Activated CD8-positive, alpha-beta T cell treated with anti-CD3 and anti-CD28 coated beads for 36 hours (primary cell): ENCODE measurements at places on chromosomes 3 and 15. TPM values are rescaled to one million over a fixed set of nuclear protein-coding genes. Genes with fewer than 3 reads are reported as not detected.

DNA sequence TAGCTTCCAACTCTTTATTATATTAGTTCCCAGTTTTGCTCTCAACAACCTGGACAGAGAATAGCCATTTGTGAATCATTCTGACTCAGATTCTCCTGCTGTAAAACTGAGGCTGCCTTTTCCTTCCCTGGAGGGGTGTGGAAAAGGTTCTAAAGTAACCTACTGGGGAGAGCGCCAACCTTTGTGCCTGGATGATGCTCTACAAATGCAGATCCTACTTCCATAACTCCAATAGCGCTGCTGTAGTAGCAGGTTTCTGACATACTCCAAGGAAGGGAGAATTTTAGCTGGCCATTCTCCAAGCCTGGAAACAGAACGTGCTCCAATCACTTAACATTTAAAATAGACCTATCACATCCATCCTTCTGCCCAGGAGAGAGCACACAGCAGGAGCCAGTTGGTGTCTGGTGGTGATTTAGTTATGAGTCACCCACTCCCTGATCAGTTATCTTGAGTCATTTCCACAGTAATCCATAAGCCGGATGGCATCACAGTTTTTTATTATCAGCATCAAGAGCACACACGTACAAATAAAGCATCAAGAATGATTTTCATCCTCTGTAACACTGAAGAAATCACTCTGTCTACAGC, 38.3 kb downstream of the MYH15 start:
- no peaks in the 10 kb centered on the region for H3K27me3 ChIP-seq
- no peak for DNase-seq
- H3K4me3 ChIP-seq: no peak overlapping the region
- no peak overlapping the region for H3K27ac ChIP-seq
- H3K36me3 ChIP-seq: no peaks in the 10 kb centered on the region
- H3K4me1 ChIP-seq: no peaks in the 10 kb centered on the region

DNA sequence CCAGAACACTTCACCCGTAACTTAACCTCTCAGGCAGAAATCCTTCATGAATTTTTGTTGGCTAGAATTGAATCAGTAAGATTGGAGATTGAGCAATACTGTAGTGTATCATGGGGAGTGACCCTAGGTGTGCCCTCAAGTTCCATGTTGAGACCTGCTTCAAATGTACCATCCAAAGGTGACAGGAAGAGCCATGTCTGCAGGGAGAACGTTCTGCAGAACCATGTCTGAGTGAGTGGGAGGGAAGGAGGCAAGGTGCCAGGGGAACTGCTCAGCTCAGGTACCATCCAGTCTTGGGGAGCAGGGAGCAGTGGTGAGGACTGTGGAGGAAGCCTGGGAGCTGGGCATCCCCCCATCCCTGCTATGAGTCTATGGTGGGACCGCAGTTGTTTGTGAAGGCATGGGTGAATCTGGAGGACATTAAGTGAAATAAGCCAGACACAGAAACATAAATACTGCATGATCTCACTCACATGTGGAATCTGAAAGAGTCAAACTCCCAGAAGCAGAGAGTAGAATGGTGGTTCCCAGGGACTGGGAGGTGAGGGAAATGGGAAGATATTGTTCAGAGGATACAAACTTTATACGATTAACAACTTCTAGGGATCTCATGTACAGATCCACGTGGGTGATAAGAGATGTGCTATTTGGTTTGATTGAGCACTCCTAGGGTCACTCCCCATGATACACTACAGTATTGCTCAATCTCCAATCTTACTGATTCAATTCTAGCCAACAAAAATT, 23.3 kb downstream of the CFAP161 start:
- peaks cover 19% of the 10 kb centered on the region for H3K4me1 ChIP-seq
- no peak overlapping the region for H3K27ac ChIP-seq
- H3K36me3 ChIP-seq: no peaks in the 10 kb centered on the region

DNA sequence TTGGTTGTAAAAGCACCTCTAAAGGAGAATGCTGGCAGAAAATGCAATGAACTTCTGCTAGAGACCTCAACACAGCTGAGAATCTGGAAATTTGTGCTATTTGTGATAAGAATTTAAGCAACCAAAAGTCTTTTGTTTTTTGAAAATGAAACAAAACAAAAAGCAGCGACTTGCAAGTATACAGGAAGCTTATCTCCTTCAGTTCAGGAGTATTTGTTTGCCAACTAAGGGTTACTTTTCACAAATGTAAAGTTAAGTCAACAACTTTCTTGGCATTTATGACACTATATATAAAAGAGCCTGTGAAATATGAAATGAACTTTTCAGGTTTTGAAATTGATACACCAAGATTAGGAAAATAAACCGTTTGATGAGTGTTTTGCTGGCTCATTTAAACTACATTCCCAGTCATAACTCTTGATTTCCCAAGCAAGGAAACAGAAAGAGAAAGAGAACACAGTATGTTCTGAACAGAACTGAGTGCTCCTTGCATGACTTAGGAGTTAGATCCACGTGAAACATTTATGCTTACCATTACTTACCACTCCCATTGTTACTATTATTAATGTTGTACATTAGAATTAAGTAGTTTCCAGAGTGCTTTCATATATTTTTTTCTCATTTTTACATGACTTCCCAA, 92.3 kb upstream of the COL8A1 start:
- DNase-seq: no peak
- no peaks in the 10 kb centered on the region for H3K27me3 ChIP-seq

GRCh38 chr15:26891448-26892181, 24.8 kb downstream of the GABRA5 start:
- H3K4me3 ChIP-seq: no peak overlapping the region
- H3K27ac ChIP-seq: no peak overlapping the region
- H3K27me3 ChIP-seq: peaks cover 14% of the 10 kb centered on the region
- H3K4me1 ChIP-seq: no peaks in the 10 kb centered on the region

GRCh38 chr15:75786575-75786947, 56.7 kb upstream of the UBE2Q2 start:
- DNase-seq: no peak
- H3K27ac ChIP-seq: no peak overlapping the region
- H3K4me1 ChIP-seq: no peaks in the 10 kb centered on the region
- H3K4me3 ChIP-seq: no peak overlapping the region
- no peaks in the 10 kb centered on the region for H3K36me3 ChIP-seq
- peaks cover 12% of the 10 kb centered on the region for H3K27me3 ChIP-seq

GRCh38 chr3:157527131-157527881, 24.1 kb upstream of the VEPH1 start:
- no peak for DNase-seq
- H3K4me3 ChIP-seq: no peak overlapping the region
- H3K27ac ChIP-seq: no peak overlapping the region
- H3K4me1 ChIP-seq: no peaks in the 10 kb centered on the region

DNA sequence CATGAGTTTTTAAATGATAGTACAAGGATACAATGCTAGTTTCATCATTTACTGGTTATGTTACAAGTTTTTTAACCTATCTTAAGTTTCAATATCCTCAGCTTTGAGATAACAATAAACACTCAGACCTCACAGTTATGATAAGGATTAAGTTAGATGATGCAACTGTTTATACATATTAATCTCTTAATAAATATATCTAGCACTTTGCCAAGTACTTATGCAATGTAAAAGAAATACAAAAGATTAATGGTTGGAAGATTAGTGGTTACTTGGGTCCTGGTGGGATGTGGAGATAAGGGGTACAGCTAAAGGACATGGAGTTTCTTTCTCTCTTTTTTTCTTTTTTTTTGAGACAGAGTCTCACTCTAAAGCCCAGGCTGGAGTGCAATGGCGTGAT, 12.0 kb downstream of the SPPL2A start:
- H3K27me3 ChIP-seq: no peaks in the 10 kb centered on the region
- DNase-seq: no peak
- H3K36me3 ChIP-seq: peaks cover 24% of the 10 kb centered on the region
- no peak overlapping the region for H3K27ac ChIP-seq

GRCh38 chr3:851098-851790, 241.6 kb upstream of the CNTN6 start:
- no peaks in the 10 kb centered on the region for H3K36me3 ChIP-seq
- H3K4me3 ChIP-seq: no peak overlapping the region
- peak; percentile 42 for DNase-seq
- H3K27ac ChIP-seq: no peak overlapping the region
- H3K4me1 ChIP-seq: no peaks in the 10 kb centered on the region

GRCh38 chr3:138438896-138439295, 4.5 kb downstream of the ESYT3 start:
- H3K4me3 ChIP-seq: no peak overlapping the region
- no peak for DNase-seq
- H3K36me3 ChIP-seq: no peaks in the 10 kb centered on the region
- H3K27me3 ChIP-seq: peaks cover 26% of the 10 kb centered on the region
- H3K27ac ChIP-seq: no peak overlapping the region
- peaks cover 5% of the 10 kb centered on the region for H3K4me1 ChIP-seq

DNA sequence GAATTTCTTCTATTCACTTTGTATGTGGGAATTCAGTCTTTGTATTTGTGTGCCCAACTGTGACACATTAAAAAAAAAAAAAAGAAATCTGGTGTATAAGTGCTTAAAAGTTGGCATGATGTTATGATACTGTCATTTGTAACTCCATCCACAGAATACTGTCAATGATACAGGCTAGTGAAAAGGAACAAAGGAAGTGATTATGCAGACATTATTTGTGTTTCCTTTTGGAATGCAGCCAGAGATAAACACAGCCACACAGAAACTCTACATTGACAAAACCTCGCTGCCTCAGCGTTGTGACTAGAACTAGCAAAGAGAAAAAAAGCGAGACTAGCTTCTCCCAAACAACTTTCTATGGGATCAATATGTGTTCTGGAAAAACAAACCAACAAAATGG, 519.2 kb upstream of the AGTR1 start:
- H3K27ac ChIP-seq: no peak overlapping the region
- H3K36me3 ChIP-seq: no peaks in the 10 kb centered on the region
- H3K27me3 ChIP-seq: no peaks in the 10 kb centered on the region
- no peaks in the 10 kb centered on the region for H3K4me1 ChIP-seq
- no peak overlapping the region for H3K4me3 ChIP-seq

GRCh38 chr3:150738688-150739087, 24.3 kb downstream of the SIAH2 start:
- peaks cover 76% of the 10 kb centered on the region for H3K4me1 ChIP-seq
- H3K27me3 ChIP-seq: no peaks in the 10 kb centered on the region
- no peak for DNase-seq
- H3K36me3 ChIP-seq: peaks cover 56% of the 10 kb centered on the region

DNA sequence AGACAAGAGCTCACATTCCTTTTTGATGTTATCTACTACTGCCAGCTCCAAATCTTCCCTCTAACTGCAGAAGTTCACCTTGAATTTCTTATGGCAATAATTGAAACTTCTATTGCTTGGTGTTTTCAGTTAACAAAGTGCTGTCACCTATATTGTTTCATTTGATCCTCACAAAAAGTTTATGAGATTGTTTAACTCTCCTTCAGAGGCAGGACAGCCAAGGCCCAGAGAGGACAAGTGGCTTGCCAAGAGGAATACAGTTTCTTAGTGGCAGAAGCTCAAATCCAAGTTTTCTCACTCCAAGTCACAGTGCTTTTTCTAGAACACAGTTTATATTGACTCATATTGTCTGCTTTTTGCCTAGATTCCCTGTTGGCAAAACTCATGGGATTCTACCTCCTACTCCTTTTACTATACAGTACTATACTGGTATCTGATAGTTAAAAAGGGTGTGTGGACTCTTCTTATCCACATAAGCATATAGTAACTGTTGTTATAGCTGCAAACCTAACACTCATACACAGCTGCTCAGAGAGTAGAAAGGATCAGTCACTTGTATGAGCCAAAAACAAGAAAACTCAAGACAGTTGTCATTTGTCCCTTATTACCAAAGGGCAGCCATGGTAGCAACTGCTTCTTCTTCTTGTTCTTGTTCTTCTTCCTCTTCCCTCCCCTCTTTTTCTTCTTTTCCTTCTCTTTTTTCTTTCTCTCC, 15.9 kb downstream of the TM4SF4 start:
- peaks cover 14% of the 10 kb centered on the region for H3K27me3 ChIP-seq
- no peaks in the 10 kb centered on the region for H3K4me1 ChIP-seq
- no peak overlapping the region for H3K27ac ChIP-seq

- peaks cover 29% of the 10 kb centered on the region for H3K27me3 ChIP-seq
- no peaks in the 10 kb centered on the region for H3K4me1 ChIP-seq
- no peak overlapping the region for H3K27ac ChIP-seq
- no peak for DNase-seq
- no peaks in the 10 kb centered on the region for H3K36me3 ChIP-seq
Observed at GRCh38 chr15:34818526-34818925, 23.2 kb upstream of the ACTC1 start.

GRCh38 chr3:71339049-71339448, 244.5 kb downstream of the FOXP1 start:
- peaks cover 25% of the 10 kb centered on the region for H3K36me3 ChIP-seq
- H3K4me1 ChIP-seq: peaks cover 42% of the 10 kb centered on the region
- H3K27me3 ChIP-seq: no peaks in the 10 kb centered on the region
- no peak overlapping the region for H3K27ac ChIP-seq

GRCh38 chr3:15973940-15974339, 176.2 kb upstream of the ANKRD28 start:
- H3K27ac ChIP-seq: no peak overlapping the region
- H3K36me3 ChIP-seq: no peaks in the 10 kb centered on the region
- peaks cover 3% of the 10 kb centered on the region for H3K27me3 ChIP-seq
- DNase-seq: no peak
- no peak overlapping the region for H3K4me3 ChIP-seq

DNA sequence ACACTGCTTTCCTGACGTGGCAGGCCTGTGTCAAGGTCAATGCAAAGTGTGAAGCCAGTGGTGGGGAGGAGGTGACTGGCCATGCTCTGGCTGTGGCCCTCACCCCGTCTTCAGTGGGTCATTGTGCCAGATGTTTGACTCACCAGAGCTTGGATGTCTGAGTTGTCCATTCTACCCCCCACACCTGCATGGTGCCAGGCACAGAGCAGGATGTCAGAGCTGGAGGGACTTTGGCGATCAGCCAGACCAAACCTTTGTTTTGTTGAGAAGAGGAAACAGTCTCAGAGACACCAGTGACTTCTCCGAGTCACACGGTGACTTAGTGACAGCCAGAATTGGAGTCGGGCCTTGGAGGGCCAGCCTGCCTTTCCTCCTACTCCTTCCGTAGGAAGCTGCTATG, 49.5 kb downstream of the SMAD6 start:
- DNase-seq: peak; percentile 53
- H3K4me1 ChIP-seq: peaks cover 9% of the 10 kb centered on the region
- H3K4me3 ChIP-seq: no peak overlapping the region
- H3K36me3 ChIP-seq: no peaks in the 10 kb centered on the region
- no peaks in the 10 kb centered on the region for H3K27me3 ChIP-seq

GRCh38 chr3:186465508-186465907, 78.7 kb downstream of the CRYGS start:
- no peaks in the 10 kb centered on the region for H3K27me3 ChIP-seq
- H3K4me3 ChIP-seq: no peak overlapping the region
- no peaks in the 10 kb centered on the region for H3K36me3 ChIP-seq
- H3K27ac ChIP-seq: no peak overlapping the region

Gene FSIP1
- total RNA-seq: 0.43 TPM

Gene SPSB4
- total RNA-seq: not detected

Gene GLDN
- total RNA-seq: not detected

Gene MORC1
- total RNA-seq: not detected

Gene ADCY5
- total RNA-seq: not detected

Gene CCR4
- 18.8 TPM for total RNA-seq

Gene CCR9
- 0.20 TPM for total RNA-seq

Gene DIS3L
- 23.6 TPM for total RNA-seq
